ENCODE measurements at places on chromosomes 7 and 10. TPM values are rescaled to one million over a fixed set of nuclear protein-coding genes. Genes with fewer than 3 reads are reported as not detected.

The ASZ1 gene
- total RNA-seq: not detected

- no peaks in the 10 kb centered on the region for H3K4me1 ChIP-seq
- DNase-seq: no peak
- no peaks in the 10 kb centered on the region for H3K36me3 ChIP-seq
- no peak overlapping the region for H3K27ac ChIP-seq
- H3K27me3 ChIP-seq: no peaks in the 10 kb centered on the region
Measured at GRCh38 chr7:18521945-18522566, 26.5 kb downstream of the HDAC9 start.

GRCh38 chr7:132980402-132980801, 101.5 kb downstream of the CHCHD3 start:
- H3K4me3 ChIP-seq: no peak overlapping the region
- H3K27ac ChIP-seq: no peak overlapping the region
- no peaks in the 10 kb centered on the region for H3K27me3 ChIP-seq

- no peak overlapping the region for H3K27ac ChIP-seq
- H3K4me1 ChIP-seq: peaks cover 13% of the 10 kb centered on the region
- no peak overlapping the region for H3K4me3 ChIP-seq
- H3K36me3 ChIP-seq: no peaks in the 10 kb centered on the region
- no peaks in the 10 kb centered on the region for H3K27me3 ChIP-seq
Measured at GRCh38 chr7:35699796-35700305, 4.9 kb upstream of the HERPUD2 start.

DNA sequence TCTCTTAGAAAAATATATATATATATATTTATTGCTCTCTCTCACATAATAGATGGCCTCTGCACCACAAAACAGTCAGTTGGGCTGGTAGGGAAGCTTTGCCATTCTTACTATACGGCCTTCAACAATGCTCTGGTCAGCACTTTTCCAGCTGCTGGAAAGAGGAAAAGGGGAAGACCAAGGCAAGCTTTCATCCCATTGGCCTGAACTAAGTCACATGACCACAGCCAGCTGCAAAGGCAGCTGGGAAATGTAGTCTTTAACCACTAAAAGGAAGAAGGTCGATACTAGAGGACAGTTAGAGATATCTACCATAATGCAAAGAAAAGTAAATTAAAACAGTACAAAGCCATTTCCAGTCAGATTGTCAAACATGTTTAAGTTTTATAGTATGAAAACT, 58.4 kb upstream of the MACROH2A2 start:
- H3K27me3 ChIP-seq: no peaks in the 10 kb centered on the region
- DNase-seq: no peak
- H3K4me1 ChIP-seq: no peaks in the 10 kb centered on the region
- H3K36me3 ChIP-seq: no peaks in the 10 kb centered on the region
- H3K27ac ChIP-seq: no peak overlapping the region

GRCh38 chr10:47127188-47127785, 172.7 kb upstream of the GDF10 start:
- H3K36me3 ChIP-seq: no peaks in the 10 kb centered on the region
- no peaks in the 10 kb centered on the region for H3K27me3 ChIP-seq
- H3K4me1 ChIP-seq: no peaks in the 10 kb centered on the region
- H3K4me3 ChIP-seq: no peak overlapping the region
- no peak for DNase-seq

DNA sequence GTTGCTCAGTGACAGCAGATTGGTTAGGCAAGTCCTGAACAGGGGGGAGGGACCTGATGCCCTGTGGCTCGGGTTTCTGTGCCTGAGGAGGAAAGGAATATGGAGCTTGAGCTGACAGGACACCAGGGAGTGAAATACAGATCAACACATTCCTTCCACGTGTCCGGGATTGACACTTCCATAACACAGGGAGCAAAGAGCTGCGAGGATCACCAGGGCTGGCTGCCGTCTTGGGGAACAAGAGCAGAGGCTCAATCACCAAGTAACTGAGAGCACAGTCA, 36.7 kb upstream of the EFCAB10 start:
- H3K36me3 ChIP-seq: peaks cover 73% of the 10 kb centered on the region
- no peaks in the 10 kb centered on the region for H3K4me1 ChIP-seq
- H3K27ac ChIP-seq: no peak overlapping the region
- no peak for DNase-seq
- H3K27me3 ChIP-seq: no peaks in the 10 kb centered on the region
- H3K4me3 ChIP-seq: no peak overlapping the region

DNA sequence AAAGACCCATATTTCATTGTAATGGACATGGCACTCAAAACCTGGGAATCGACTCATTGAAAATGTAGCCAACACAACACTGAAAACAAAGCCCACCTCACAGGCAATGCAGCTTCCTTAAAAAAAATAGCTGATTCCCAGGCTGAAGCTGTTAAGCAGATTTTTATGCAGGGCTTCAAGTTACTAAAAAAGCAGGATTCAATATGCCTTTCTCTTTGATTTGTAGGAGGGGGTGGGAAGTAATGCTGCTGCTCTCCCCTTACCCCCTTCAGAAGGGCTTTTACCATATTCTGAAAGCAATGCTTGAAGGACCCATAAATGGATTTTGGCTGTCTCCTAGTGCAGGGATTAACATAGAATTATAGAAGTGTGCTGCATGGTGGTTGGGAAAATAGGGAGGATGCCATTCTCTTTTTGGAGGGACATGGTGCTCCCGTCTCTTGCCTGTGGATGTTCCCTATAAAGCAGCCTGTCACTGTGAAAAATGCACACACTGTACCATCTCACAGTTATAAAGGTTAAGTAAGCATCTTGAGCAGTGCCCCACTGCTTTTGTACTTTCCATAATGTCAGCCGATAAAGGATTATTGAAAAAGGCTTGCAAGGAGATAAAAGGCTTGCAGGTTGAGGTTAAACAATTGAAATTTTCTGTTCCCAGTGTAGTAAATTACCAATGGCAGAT, 262.8 kb downstream of the AUTS2 start:
- no peaks in the 10 kb centered on the region for H3K36me3 ChIP-seq
- H3K4me1 ChIP-seq: no peaks in the 10 kb centered on the region
- no peaks in the 10 kb centered on the region for H3K27me3 ChIP-seq
- no peak for DNase-seq

DNA sequence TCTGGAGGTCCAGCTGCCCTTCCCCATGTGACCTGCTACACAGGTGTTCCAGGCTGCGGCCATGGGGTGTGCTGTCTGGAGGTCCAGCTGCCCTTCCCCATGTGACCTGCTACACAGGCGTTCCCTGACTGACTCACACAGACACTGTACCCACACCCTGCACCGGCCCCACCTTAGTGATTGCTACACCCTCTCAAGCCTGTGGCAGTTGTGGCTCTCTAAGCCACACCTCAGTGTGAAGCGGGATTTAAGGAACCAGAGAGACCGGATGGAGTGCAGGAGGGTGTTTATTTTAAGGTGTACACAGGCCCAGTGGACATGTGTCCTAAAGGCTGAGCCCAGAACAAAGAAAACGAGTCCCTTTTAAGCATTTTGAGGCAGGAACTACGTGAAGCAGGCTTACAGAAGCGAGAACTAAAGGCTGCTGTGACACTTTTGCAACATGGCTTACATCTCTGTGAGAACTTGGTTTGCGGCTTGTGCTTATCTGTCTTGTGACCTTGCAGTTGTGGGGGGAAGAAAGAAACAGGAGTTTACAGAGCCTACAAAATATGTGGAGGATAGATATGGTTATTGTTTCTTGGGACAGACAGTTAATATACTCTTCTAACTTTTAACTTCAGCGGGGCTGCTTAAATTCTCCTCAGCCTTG, 326.4 kb downstream of the PAXIP1 start:
- H3K27ac ChIP-seq: no peak overlapping the region
- no peaks in the 10 kb centered on the region for H3K4me1 ChIP-seq

DNA sequence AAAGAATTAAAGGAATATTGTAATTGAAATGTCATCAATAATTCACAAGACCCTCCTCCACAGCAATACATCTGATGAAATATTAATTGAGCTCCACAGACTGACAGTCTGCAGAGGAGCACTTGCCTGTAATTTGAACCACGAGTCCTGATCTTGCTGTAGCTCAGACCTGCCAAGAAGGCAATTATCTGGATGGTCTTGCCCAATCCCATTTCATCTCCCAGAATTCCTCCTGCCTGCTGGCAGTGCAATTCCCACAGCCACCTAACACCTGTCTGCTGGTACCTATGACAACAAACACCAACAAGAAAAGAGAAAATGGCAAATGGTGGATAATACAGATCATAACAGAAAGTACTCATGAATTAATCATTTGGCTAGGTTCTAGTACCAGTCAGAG, 38.5 kb downstream of the ERCC6 start:
- no peaks in the 10 kb centered on the region for H3K4me1 ChIP-seq
- H3K36me3 ChIP-seq: no peaks in the 10 kb centered on the region
- no peak for DNase-seq
- no peak overlapping the region for H3K27ac ChIP-seq
- H3K4me3 ChIP-seq: no peak overlapping the region

DNA sequence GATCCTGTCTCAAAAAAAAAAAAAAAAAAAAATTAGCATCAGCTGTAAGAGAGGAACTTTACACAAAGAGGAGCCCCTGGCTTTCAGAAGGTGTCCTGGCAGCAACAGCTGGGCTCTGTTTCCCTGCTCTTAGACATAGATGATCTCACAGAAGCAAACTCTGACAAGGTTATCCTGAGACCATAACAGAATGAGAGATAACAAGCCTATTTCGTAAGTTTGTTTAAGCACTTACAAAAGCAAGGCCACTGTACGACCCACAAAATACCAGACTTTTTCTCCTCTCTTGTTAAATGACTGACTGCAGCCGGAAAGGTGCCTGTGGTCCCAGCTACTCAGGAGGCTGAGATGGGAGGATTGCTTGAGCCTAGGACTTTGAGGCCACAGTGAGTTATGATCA, 33.3 kb upstream of the OTUD1 start:
- H3K27ac ChIP-seq: no peak overlapping the region
- DNase-seq: no peak
- no peaks in the 10 kb centered on the region for H3K36me3 ChIP-seq
- H3K4me1 ChIP-seq: no peaks in the 10 kb centered on the region
- H3K4me3 ChIP-seq: no peak overlapping the region

GRCh38 chr7:132943645-132944044, 138.2 kb downstream of the CHCHD3 start:
- H3K27ac ChIP-seq: no peak overlapping the region
- H3K27me3 ChIP-seq: no peaks in the 10 kb centered on the region
- no peaks in the 10 kb centered on the region for H3K36me3 ChIP-seq
- DNase-seq: no peak
- no peaks in the 10 kb centered on the region for H3K4me1 ChIP-seq
- no peak overlapping the region for H3K4me3 ChIP-seq

DNA sequence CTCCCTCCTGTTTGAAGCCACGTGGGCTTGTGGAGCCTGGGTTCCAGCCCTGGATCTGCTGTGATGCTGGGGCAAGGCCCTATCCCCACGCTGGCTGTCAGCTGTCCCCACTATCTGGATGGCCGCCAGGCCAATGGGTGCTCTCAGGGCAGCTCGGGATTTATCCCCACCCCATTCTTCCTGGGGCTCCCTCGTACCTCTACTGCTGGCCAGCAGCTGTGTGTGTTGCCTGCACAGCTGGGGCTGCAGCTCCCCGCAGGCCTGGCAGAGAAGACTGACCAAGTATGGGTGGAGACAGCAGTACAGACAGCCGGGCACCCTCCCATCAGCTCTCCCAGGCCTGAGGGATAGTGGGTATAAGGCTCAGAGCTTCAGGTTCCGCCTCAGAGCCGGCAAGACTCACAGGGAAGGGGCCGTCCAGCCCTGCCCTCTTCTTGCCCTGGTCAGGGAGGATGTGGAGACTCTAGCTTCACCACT, 13.6 kb downstream of the CLIP2 start:
- H3K36me3 ChIP-seq: no peaks in the 10 kb centered on the region
- no peak overlapping the region for H3K4me3 ChIP-seq
- no peak for DNase-seq
- H3K27ac ChIP-seq: no peak overlapping the region

GRCh38 chr7:30083334-30083733, 51.5 kb upstream of the MTURN start:
- no peak for DNase-seq
- H3K4me1 ChIP-seq: no peaks in the 10 kb centered on the region
- no peaks in the 10 kb centered on the region for H3K27me3 ChIP-seq
- no peak overlapping the region for H3K4me3 ChIP-seq

The ZNF282 gene
- 20.7 TPM for total RNA-seq

DNA sequence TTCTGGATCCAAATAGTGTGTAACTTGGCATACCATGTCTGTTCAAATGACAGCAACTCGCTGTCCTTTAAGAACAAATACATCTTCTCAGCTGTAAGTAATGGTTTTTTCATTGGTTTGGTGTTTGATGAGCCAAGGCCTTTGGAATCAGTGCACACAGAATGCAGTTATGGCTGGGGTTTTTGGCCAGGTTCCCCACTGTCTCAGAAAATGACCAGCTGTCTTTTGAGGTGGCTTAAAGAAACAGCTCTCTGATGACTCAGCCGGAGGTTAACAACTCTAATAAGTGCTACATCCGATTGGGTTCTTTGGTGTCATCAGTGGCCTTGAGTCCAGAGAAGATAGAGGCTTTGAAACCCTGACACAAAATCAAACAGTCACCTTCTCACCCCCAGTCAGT, 688.4 kb downstream of the REEP3 start:
- no peak overlapping the region for H3K4me3 ChIP-seq
- no peak overlapping the region for H3K27ac ChIP-seq
- H3K27me3 ChIP-seq: no peaks in the 10 kb centered on the region
- H3K4me1 ChIP-seq: no peaks in the 10 kb centered on the region

GRCh38 chr10:4344492-4344994, 481.5 kb upstream of the AKR1E2 start:
- H3K36me3 ChIP-seq: no peaks in the 10 kb centered on the region
- H3K27me3 ChIP-seq: no peaks in the 10 kb centered on the region
- no peaks in the 10 kb centered on the region for H3K4me1 ChIP-seq
- H3K27ac ChIP-seq: no peak overlapping the region
- DNase-seq: no peak
- H3K4me3 ChIP-seq: no peak overlapping the region

- H3K4me1 ChIP-seq: no peaks in the 10 kb centered on the region
- no peak overlapping the region for H3K4me3 ChIP-seq
- H3K27ac ChIP-seq: no peak overlapping the region
- no peak for DNase-seq
Measured at GRCh38 chr10:108771106-108771505, 1152.2 kb downstream of the XPNPEP1 start.

- no peak overlapping the region for H3K4me3 ChIP-seq
- no peaks in the 10 kb centered on the region for H3K27me3 ChIP-seq
- H3K36me3 ChIP-seq: no peaks in the 10 kb centered on the region
- no peak for DNase-seq
- no peak overlapping the region for H3K27ac ChIP-seq
- H3K4me1 ChIP-seq: no peaks in the 10 kb centered on the region
Measured at GRCh38 chr10:45399113-45399512, 25.1 kb downstream of the ALOX5 start.

DNA sequence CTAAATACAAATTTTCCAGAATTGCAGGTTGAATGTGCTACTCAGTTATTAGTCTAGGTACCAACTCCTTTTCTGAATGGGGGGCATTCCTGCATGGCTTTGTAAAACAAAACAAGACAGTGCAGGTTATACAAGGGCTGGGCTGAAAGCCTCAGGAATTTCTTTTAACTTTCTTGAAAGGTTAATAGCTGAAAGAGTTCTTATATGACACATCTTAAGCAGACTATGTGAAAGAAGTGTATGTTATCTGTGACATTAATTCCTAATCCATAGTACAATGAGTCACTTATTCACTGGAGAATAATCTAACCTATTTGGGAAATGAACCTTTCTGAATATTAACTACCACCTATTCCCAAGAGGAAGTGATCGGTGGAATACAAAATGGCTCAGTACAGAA, 115.6 kb upstream of the FAM133B start:
- H3K4me1 ChIP-seq: no peaks in the 10 kb centered on the region
- no peaks in the 10 kb centered on the region for H3K36me3 ChIP-seq
- H3K27me3 ChIP-seq: no peaks in the 10 kb centered on the region
- H3K4me3 ChIP-seq: no peak overlapping the region

The SPDYE5 gene
- 0.29 TPM for total RNA-seq

The OR2A12 gene
- not detected for total RNA-seq

GRCh38 chr7:333393-333764, 43.4 kb downstream of the FOXL3 start:
- H3K36me3 ChIP-seq: no peaks in the 10 kb centered on the region
- no peak for DNase-seq
- no peaks in the 10 kb centered on the region for H3K27me3 ChIP-seq
- H3K4me1 ChIP-seq: no peaks in the 10 kb centered on the region
- H3K4me3 ChIP-seq: no peak overlapping the region

Data from CD4-positive, alpha-beta memory T cell (primary cell).